ENCODE measurements at places on chromosomes 2 and 18. TPM values are rescaled to one million over a fixed set of nuclear protein-coding genes. Genes with fewer than 3 reads are reported as not detected.

GRCh38 chr2:102470168-102470567, 2.9 kb upstream of the SLC9A4 start:
- DNase-seq: no peak
- no peak overlapping the region for H3K27ac ChIP-seq
- no peak overlapping the region for H3K4me3 ChIP-seq
- peaks cover 18% of the 10 kb centered on the region for H3K27me3 ChIP-seq

- no peaks in the 10 kb centered on the region for H3K27me3 ChIP-seq
- no peak overlapping the region for H3K4me3 ChIP-seq
- H3K27ac ChIP-seq: no peak overlapping the region
- no peaks in the 10 kb centered on the region for H3K36me3 ChIP-seq
- peaks cover 20% of the 10 kb centered on the region for H3K4me1 ChIP-seq
Measured at GRCh38 chr18:13439461-13439860, 220.9 kb downstream of the LDLRAD4 start.

DNA sequence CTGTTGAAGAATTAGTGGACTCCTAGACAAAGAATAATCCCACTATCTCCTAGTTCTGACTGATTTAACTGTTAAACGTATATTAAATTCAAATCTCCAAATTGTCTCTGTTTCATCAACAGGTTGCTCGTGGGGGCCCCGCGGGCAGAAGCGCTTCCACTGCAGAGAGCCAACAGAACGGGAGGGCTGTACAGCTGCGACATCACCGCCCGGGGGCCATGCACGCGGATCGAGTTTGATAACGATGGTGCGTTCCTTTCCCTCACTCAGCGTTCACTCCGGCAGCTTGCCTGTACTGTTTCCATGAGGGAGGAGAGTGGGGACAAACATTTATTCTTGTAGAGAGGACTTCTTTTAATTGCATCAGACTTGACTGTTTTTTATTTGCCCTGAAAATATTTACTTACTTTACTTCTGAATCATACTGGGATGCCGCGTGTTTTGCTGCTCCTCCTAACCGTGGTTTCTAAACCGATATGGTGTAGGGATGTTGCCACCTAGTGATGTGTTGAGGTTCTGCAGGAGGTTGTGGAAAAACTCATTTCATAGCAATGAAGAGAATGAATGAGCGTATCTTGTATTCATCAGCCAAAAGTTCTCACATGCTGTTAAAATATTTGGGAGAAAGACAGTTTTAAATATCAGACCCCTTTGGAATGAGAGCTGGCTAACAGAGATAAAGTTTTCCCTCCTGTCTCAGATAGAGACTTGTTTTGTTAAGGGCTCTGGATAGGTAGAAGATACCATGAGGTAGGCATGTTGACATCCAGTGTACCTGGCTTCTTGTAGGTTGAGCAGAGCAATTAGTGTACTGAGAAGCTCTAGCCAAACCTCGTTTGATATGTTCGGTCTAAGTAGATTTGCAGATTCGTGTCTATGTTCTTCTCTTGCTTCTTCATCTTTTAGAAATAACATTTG, 38.3 kb downstream of the ITGA6 start:
- no peak overlapping the region for H3K4me3 ChIP-seq
- no peaks in the 10 kb centered on the region for H3K27me3 ChIP-seq

GRCh38 chr18:29326214-29326613, 1149.3 kb upstream of the CDH2 start:
- H3K4me3 ChIP-seq: no peak overlapping the region
- no peak for DNase-seq
- H3K4me1 ChIP-seq: no peaks in the 10 kb centered on the region

GRCh38 chr2:68311033-68311432, 8.7 kb downstream of the CNRIP1 start:
- no peaks in the 10 kb centered on the region for H3K27me3 ChIP-seq
- no peak for DNase-seq
- peaks cover 2% of the 10 kb centered on the region for H3K36me3 ChIP-seq
- H3K4me3 ChIP-seq: no peak overlapping the region

DNA sequence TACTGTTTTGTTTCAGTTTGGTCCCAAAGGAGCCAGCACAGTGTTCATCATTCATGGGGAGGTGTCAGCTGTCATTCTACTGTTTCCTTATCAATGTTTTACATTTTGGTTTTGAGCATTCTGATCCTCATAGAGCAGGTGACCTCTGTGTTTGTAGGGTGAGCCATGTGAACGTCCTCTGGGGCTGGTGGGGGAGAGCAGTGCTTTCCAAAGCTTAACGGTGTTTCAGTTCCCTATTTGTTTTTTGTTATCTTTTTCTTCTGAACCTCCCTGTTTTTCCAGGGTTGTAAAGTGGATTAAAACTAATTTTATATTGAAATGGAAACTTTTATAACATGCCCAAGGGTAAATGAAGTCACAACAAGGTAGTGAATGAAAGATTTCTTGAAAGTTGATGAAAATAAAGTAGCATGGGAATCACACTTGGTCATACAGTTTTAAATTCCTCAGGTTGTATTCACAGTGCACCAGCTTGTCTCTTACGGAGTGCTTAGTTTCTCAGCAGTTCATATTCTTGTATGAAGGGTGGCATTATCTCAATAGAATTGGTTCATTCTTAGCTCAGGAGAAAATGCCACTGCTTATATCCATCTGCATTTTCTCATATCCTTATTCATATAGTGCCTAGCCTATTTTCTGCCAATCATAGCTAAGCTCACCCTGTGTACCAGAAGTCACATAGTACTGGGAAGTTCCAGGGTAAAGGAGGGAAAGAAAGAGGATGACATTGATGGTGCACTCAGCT, 54.5 kb downstream of the MAP4K4 start:
- H3K27me3 ChIP-seq: no peaks in the 10 kb centered on the region
- no peak overlapping the region for H3K27ac ChIP-seq
- no peak overlapping the region for H3K4me3 ChIP-seq
- DNase-seq: no peak
- peaks cover 39% of the 10 kb centered on the region for H3K4me1 ChIP-seq

GRCh38 chr2:101113441-101114267, 37.5 kb downstream of the TBC1D8 start:
- H3K27me3 ChIP-seq: no peaks in the 10 kb centered on the region
- no peaks in the 10 kb centered on the region for H3K36me3 ChIP-seq
- DNase-seq: no peak
- H3K27ac ChIP-seq: no peak overlapping the region
- peaks cover 20% of the 10 kb centered on the region for H3K4me1 ChIP-seq

DNA sequence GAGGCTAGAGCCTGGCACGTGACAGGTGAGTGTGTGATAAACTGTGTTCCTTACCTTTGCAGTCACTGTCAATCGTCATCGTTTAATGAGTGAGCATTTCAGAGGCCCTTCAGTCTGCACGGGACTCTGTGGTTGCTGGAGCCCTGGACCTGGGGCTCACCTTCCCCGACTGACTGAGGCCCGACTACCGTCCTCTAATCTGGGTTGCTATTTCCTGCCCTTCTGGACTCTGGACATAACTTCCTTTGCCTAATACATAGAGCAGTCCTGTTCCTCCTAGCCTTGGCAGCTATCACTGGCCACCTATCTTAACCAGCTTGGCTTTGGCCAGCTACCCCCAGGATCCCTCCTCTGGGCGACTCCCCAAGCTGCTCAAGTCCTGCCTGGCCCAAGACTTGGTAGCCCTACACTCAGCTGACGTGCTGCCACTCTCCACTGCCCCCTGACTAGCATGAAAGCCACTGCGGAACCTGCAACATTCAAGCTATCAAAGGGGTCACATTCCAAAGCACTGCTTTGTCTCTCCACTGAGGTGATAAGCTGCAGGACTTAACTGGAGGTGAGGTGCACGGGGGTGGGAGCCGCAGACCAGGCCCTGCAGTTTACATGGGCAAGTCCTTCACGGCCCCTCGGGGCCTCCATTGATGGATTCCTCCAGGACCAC, 11.1 kb upstream of the RAB17 start:
- peaks cover 29% of the 10 kb centered on the region for H3K4me1 ChIP-seq
- H3K4me3 ChIP-seq: no peak overlapping the region
- no peaks in the 10 kb centered on the region for H3K36me3 ChIP-seq
- no peak overlapping the region for H3K27ac ChIP-seq

GRCh38 chr2:137865954-137866540, 98.2 kb upstream of the HNMT start:
- H3K27me3 ChIP-seq: no peaks in the 10 kb centered on the region
- H3K27ac ChIP-seq: no peak overlapping the region
- peak; percentile 53 for DNase-seq
- H3K4me3 ChIP-seq: no peak overlapping the region
- H3K36me3 ChIP-seq: no peaks in the 10 kb centered on the region
- H3K4me1 ChIP-seq: no peaks in the 10 kb centered on the region

DNA sequence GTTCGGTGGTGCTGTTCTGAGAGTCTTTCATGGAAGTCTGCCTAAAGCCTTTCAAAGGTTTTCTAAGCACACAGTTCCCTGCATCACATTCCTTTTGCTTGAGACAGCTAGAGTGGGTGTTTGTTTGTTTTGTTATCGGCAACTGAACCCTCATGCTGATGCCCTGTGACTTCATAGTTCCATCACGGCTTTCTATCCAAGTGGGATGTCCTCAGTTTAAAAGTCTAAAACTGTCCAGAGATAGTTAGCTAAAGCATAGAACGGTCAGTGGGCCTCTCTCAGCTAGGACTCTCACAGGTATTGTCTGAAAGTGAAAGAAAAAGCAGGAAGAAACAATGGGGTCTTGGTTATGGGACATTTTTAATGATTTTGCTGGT, 337.3 kb downstream of the OSR1 start:
- no peaks in the 10 kb centered on the region for H3K27me3 ChIP-seq
- no peaks in the 10 kb centered on the region for H3K4me1 ChIP-seq
- no peaks in the 10 kb centered on the region for H3K36me3 ChIP-seq
- DNase-seq: no peak

DNA sequence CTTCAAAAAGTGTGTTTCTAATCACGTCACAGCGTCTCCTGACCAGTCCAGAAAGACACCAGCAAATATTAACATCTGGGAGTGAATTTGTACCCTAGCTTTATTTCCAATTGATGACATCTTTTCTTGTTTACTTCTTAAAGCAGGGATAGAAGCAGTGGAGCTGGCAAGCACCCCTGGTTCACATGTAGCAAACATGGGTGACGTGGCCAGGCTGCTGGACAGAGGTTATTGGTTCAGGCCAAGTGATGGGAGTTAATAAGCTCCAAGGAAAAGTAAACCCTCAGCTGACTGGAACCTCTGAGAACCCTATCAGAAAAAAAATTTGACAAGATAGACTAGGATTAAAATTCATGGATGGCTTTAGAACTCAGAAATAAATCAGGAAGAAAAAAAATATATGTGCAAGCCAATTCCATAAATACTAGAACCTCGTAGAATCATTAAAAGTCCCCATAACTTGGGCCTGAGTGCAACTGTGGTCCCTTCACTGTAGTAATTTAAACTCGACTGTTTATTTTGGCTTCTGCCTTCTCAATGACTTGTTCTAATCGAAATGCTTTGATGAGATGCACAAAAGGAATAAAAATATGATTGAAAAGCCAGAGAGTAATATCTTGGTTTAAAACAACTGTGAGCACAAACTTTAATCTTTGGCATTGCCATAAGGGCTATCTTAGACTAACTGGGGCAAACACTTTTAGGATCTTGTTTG, 121.5 kb upstream of the CTAGE1 start:
- H3K4me1 ChIP-seq: no peaks in the 10 kb centered on the region
- no peak overlapping the region for H3K27ac ChIP-seq
- no peak overlapping the region for H3K4me3 ChIP-seq
- no peak for DNase-seq

- no peak overlapping the region for H3K27ac ChIP-seq
- peaks cover 3% of the 10 kb centered on the region for H3K27me3 ChIP-seq
- no peaks in the 10 kb centered on the region for H3K36me3 ChIP-seq
- no peak overlapping the region for H3K4me3 ChIP-seq
- DNase-seq: no peak
Measured at GRCh38 chr2:134507697-134508096, 211.1 kb downstream of the TMEM163 start.

DNA sequence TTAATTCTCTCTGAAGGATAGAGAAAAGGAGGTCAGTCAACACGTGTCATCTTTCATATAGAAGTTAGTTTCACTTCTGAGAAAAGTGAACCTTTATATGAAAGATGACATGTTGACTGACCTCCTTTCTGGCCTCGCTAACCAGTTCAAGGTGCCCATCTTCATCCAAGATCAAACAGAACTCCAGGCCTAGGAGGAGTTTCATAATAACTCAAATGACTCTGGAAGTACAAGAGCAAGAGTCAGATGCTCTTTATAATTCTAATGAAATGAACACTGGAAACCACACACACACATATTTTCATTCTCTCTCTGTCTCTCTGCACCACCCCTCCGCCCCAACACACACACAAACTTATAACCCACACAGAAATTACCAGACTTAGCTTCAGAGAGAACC, 16.3 kb downstream of the ANKRD44 start:
- no peaks in the 10 kb centered on the region for H3K36me3 ChIP-seq
- DNase-seq: no peak
- no peak overlapping the region for H3K4me3 ChIP-seq
- no peaks in the 10 kb centered on the region for H3K4me1 ChIP-seq
- no peak overlapping the region for H3K27ac ChIP-seq

GRCh38 chr2:120421830-120422175, 75.9 kb downstream of the INHBB start:
- no peaks in the 10 kb centered on the region for H3K4me1 ChIP-seq
- no peak overlapping the region for H3K4me3 ChIP-seq
- DNase-seq: no peak
- no peak overlapping the region for H3K27ac ChIP-seq
- no peaks in the 10 kb centered on the region for H3K36me3 ChIP-seq

- H3K27me3 ChIP-seq: no peaks in the 10 kb centered on the region
- peak; percentile 26 for DNase-seq
- H3K36me3 ChIP-seq: peaks cover 3% of the 10 kb centered on the region
- H3K4me1 ChIP-seq: no peaks in the 10 kb centered on the region
Measured at GRCh38 chr18:35311496-35311895, 21.5 kb upstream of the ZSCAN30 start.

DNA sequence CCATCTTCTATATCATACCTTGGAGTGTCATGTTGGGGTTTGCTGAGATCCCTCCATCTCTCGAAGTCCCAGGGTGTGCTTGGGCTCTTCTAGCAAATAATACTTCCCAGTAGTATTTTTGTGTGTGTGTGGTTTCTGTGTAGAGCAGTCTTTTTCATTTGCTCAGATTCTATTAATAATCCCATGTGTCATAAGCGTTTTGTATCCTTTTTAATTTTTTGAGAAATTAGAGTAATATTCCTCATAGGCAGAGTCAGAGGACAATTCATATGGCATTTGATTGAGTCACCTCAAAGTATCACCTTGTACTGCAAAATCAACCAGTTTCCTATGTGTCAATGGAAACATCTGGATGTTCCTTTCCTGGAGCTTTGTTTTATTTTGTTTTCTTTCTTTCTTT, 37.4 kb upstream of the PPP1R1C start:
- H3K27ac ChIP-seq: no peak overlapping the region
- no peaks in the 10 kb centered on the region for H3K4me1 ChIP-seq
- no peaks in the 10 kb centered on the region for H3K36me3 ChIP-seq
- no peak overlapping the region for H3K4me3 ChIP-seq
- no peaks in the 10 kb centered on the region for H3K27me3 ChIP-seq

- H3K4me3 ChIP-seq: no peak overlapping the region
- H3K27ac ChIP-seq: no peak overlapping the region
- no peak for DNase-seq
- no peaks in the 10 kb centered on the region for H3K36me3 ChIP-seq
- no peaks in the 10 kb centered on the region for H3K4me1 ChIP-seq
- H3K27me3 ChIP-seq: no peaks in the 10 kb centered on the region
Measured at GRCh38 chr2:183349091-183349490, 224.8 kb downstream of the NUP35 start.

The TMEM169 gene
- total RNA-seq: not detected

The CCDC121 gene
- total RNA-seq: 3.3 TPM

The HRH4 gene
- total RNA-seq: not detected

The ABCG8 gene
- not detected for total RNA-seq

The GAREM1 gene
- 1.1 TPM for total RNA-seq

The ECEL1 gene
- not detected for total RNA-seq

The CYP26B1 gene
- total RNA-seq: 1.1 TPM

The KCNG2 gene
- total RNA-seq: not detected

The SERPINB13 gene
- total RNA-seq: not detected

The CFAP53 gene
- 0.18 TPM for total RNA-seq
